ENCODE measurements at places on chromosomes 12 and 14. TPM values are rescaled to one million over a fixed set of nuclear protein-coding genes. Genes with fewer than 3 reads are reported as not detected.

Gene VSIG10
- 19.6 TPM for polyA plus RNA-seq

DNA sequence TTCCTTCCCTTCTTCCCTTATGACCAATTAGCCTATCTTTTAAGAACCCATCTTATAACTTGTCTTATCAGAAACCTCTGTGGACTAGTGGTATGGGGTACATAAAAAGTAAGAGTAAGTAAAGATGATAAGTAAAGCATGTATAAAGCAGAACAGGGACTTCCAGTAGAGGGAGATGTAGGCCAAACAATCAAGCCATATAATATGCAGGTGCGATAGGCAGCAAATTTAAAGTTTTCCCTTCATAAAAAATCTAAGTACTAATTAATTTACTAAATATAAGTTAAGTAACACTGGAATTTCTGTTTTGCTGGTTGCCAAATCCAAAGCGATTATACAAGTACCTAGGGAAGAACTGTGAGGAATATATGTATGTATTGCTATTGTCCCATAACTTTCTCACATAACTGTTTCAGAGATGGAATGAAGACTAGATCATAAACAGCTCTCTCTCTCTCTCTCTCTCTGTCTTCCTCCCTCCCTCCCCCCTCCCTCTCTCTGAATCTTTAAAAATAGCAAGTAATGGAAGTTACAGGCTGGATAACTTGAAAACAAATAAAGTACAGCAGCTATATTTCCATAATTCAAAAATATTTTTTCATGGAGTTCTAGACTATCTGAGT, 25.7 kb downstream of the METTL25 start:
- DNase-seq: no peak

GRCh38 chr14:64185184-64185583, 109.0 kb downstream of the ESR2 start:
- no peak for DNase-seq

- DNase-seq: no peak
These were observed 659 bp upstream of the FOXJ2 start for GRCh38 chr12:8031872-8032241.

- DNase-seq: no peak
These were observed 47.9 kb upstream of the PLEKHG6 start for GRCh38 chr12:6262623-6263022.

DNA sequence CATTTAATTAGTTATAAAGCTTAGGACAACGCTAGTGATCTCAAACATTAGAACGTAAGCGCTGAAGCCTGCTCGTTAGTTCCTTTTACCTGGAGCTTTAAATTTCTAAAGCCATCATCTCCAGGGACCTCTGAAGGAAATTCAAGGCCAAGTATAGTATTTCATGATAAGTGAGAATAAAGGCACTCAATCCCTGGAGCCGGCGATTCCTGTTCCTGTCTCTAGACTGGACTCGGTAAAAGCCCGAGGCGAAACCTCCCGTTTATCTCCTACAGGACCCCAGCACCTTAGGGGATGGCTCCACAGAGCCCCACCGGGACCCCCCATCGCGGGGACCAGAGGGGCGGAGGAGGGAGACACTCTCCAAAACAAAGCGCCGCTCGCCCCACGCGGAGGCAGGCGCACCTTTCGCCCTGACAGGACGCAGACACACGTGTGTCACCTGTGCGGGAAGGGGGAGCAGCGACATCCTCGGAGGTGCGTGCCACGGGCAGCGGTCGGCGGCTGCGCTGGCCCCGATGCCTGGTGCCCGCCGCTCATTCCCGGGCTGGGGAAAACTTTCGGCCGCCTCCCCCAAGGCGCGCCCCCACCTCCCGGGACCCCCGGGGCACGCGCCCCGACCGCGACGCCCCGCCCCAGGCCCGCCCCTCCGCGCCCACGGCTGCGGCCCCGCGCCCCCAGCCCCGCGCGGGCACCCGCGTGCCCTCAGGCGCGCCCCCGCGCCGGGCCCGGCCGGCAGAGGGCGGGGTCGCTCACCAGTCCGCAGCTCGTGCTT, 678 bp downstream of the RPS6KA5 start:
- no peak for DNase-seq

GRCh38 chr12:13094367-13094766, 9.1 kb downstream of the GSG1 start:
- DNase-seq: no peak

GRCh38 chr12:112496496-112496895, 77.7 kb downstream of the PTPN11 start:
- no peak for DNase-seq

- DNase-seq: peak; percentile 17
These were observed at the start of gene KCNH5 for GRCh38 chr14:63045234-63045611. Gene KCNH5, minus strand, starts transcription at chr14:63045458. Its CDS starts 272 bp downstream, at chr14:63045186.

DNA sequence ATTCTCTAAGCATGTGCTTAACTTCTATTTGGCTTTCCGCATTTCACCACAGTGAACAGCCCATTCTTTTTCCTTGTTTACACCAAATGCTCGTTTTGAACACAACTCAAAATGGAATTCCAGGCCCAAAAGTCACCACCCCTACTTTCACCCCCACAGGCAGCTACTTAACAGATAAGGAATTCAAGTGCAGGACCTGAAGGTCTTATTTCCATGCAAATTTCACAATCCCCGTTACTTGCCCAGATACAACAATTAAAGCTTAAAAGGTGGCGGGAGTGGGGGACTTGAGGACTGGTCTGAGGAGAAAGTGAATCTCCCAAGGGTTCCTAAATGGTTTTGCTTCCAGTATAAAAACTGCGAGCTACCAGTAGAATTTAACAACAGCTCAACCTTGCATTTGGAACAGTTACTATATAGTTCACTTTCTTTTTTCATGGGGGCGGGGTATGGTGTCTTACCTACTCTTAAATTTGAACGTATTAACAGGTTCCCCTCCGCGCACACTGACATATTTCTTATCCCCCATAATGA, 3.7 kb downstream of the USP44 start:
- no peak for DNase-seq

Gene LYSET
- 43.5 TPM for polyA plus RNA-seq

Gene SERPINA6
- 0.45 TPM for polyA plus RNA-seq

DNA sequence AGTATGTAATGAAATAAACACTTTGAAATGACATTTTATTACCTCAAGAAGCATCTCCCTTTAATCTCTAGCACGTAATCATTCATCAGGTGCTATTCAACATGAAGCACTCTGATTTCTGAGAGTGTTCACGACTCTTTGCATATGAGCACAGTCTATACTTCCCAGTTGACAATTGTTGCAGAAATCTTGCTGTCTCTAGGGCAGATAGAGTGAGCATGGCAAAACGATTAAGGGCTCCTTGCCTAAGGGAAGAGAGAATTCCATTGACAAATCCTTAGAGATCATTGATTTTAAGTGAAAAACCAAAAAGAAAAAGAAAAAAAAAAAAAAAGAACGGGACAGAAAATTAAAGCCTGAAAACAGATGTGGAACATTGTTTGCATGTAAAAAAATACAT, 107.6 kb downstream of the C12orf50 start:
- DNase-seq: no peak

DNA sequence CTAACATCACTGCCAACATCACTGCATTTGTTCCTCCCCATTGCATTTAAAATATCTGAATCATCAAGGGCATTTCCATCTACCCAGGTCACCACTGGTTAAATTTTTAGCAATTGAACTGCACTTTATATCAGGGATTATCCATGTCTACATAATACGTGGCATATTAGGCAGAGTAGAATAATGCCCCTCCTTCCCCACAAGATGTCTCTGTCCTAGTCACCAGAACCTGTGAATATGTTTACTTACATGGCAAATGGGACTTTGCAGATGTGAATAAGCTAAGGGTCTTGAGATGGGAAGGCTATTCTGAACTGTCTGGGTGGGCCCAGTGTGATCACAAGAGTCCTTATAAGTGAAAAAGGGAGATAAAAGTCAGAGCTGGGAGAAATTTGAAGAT, 181.7 kb upstream of the ARID2 start:
- no peak for DNase-seq

- DNase-seq: no peak
These were observed 14.2 kb upstream of the HELB start for GRCh38 chr12:66288121-66288520.
